D341Med (cell line): ENCODE measurements at places on chromosomes 3 and 15.

DNA sequence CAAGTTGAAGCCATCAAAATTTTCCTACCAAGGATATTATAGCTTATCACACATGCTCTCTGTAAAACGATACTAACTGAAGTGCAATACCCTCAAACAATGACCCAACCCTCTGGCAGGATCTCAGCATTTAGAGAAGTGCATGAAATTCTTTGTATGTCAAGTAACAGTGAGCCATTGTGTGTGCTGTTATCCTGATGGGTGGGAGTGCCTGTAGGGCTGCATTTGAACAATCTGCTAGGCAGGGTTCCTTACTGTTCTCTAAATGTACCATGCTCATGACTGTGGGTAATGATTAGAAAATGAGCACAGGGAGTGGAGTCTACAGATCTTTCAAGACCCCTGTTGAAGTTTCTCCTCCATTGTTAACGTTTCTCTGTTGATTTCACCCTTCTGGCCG lies 398.1 kb downstream of the NSUN3 start:
- DNase-seq = no peak

DNA sequence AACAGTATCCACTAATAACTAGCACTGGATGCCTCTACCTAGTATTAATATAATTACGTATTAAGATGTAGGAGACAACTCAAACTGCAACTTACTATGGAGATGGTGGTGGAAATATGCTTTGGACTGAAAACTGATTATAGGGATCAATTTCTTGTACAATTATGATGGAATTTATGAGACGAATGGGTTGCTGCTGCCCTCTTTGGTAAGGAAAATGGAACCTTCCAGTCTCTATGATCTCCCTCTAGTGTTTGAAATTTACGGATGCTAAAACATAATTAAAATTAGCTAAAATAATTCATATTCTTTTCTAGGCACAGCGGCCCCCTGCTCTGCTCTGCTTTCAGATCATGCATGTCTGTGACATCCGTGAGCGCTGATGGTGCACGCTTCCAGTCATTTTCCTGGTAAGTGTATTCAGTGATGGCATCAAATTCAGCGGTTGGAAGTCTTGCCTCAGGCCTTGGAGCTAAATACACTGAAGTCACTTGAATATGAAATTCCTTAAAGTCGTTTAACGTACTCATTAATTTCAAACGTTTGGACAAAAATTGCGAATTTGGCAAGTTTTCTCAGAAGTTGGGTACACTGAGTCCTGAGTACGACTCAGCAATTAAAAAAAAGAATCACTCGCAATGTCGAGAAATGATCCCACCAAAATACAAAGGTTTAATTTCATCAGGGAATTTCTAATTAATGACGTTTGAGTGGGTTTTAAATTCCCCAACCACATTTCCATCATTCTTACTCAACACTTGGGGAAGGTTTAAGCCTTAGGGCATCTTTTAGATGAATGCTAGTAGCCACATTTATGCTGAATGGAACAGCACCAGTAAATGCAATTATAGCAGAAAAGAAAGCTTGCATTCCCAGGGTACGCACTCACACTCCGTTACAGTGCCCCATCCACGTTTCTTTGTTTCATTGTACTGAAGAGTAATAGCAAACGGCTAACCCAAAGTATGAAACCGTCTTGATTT lies 132.6 kb downstream of the NR2F2 start:
- DNase-seq = no peak

DNA sequence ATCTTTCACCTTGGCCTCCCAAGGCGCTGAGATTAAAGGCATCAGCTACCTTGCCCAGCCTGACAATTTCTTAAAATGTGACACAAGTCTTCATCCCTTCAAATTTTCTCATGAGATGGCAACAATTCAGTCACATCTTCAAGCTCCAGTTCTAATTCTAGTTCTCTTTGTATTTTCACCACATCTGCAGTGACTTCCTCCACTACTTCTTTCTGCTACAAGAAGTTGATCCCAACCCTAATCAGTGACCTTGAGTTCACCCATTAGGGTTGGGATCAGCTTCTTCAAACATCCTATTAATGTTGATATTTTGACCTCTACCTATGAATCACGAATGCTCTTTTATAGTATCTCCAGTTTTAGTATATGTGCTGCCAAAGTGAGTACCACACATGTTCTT lies 59.8 kb downstream of the TRIM71 start:
- DNase-seq = no peak

GRCh38 chr15:100718075-100718980 lies 115.9 kb downstream of the ASB7 start:
- no peak for DNase-seq

DNA sequence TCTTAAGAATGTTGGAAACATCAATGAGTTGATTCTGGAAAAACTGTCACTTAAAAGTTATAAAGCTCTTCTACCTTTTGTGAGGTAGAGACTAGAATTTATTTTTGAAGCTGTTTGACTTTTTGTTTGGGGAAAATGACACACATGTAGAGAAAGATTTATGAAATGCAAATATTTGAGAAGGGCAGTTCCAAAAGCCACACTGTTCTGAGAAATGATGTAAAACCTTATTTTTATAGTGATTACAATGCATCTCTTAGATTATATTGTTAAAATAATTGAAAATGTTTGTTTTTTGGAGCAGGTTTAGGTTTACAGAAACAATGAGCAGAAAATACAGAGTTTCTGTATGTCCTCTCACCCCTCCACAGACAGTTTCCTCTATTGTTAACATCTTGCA lies 116.1 kb upstream of the CMC1 start:
- DNase-seq = no peak

DNA sequence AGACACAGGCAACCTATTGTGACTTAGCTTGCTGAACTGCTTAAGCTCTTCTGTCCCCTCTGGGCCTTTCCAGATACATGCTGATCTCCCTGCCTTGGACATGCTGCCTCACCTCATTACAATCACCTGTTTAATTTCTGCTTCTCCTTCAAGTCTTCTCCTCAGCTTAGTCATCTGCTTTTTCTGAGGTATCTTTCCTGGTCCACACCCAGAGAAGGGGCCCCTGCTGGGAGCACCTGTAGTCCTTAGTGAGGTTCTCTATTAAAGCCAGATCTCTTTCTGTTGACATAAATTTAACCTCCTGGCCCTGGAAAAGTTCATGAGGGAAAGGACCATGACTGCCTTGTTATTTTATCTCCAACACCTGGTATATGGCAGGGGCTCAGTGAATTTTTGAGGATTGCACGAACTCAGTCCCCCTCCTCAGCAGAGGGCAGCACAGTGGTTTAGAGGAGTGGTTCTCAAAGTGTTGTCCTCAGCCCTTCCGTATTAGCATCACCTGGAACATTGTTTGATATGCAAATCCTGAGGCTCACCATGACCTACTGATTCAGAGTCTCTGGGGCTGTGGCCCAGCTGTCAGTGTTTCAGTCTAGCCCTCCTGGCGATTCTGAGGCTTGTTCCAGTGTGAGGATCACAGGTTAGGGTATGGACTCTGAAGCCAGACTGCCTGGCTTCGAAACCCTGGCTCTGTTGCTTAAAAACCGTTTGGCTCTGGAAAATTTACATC lies 12.7 kb downstream of the COL6A6 start:
- no peak for DNase-seq

GRCh38 chr15:67832031-67832551 lies 6.8 kb downstream of the SKOR1 start:
- no peak for DNase-seq

DNA sequence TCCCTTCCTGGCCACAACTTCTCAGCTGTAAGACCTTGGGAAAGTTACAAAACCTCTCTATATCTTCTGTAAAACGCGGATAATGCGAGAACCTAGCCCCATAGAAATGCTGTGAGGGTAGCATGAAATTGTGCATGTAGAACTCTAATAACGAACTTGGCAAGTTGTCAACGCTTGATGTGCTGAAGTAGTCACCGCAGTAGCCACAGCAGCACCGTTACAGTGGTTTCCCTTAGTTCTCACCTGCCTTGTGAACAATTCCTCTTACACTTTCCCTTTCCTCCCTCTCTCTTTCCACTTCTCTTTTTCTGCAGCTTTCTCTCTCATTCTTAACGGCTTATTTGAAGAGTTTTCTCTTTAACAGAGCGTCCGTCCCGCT lies 447 bp upstream of the SHQ1 start:
- no peak for DNase-seq

- DNase-seq = no peak
Measured at GRCh38 chr3:69998759-69999139, 784 bp upstream of the SAMMSON start.

DNA sequence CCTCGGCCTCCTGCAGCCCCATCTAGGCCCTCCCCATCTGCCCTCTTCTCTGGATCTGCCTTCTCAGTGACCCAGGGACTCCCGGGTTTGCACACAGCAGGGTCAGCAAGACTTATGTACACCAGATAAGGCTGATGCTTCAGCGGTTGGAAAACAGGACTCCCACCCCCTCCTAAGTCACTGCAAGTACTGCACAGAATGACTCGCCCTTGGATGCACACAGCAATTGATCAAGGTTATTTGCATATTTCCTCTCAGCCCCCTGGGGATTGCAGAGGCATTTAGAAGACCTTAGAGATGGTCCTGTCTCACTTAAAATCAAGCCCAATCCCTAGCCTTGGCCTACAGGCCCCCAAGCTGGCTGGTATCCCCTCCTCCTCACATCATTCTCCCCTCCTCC lies 8.9 kb downstream of the ACAN start:
- DNase-seq = no peak

GRCh38 chr3:186526256-186526606 lies 17.9 kb downstream of the CRYGS start:
- DNase-seq = no peak

- DNase-seq = no peak
Measured at GRCh38 chr3:131712662-131713061, 209.9 kb upstream of the MRPL3 start.
